ENCODE measurements at places on chromosomes 3 and 15. TPM values are rescaled to one million over a fixed set of nuclear protein-coding genes. Genes with fewer than 3 reads are reported as not detected.

The LSM3 gene
- 7.3 TPM for total RNA-seq

The PSTPIP1 gene
- total RNA-seq = 0.37 TPM

The CRTAP gene
- 248 TPM for total RNA-seq

The WDR93 gene
- total RNA-seq = not detected

The HAPLN3 gene
- 2.6 TPM for total RNA-seq

The TMEM212 gene
- total RNA-seq = not detected

The GP9 gene
- total RNA-seq = not detected
